ENCODE measurements at places on chromosomes 2 and 18.

DNA sequence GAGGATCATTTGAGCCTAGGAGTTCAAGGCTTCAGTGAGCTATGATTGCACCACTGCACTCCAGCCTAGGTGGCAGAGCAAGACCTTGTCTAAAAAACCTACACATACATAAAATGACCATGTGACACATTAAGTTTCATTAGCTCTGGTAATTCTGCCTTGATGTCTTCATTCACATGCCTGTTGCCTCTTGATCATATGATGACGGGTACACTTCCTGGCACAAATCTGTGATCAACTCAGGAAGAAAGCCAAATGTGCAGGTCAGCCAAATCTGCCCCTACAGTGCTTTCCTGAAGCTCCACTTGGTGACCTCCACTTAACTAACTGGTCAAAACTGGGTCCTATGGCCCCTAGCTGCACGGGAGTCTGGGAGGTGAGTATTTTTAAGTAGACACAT lies 54.4 kb upstream of the B3GNT7 start:
- no peak for DNase-seq

DNA sequence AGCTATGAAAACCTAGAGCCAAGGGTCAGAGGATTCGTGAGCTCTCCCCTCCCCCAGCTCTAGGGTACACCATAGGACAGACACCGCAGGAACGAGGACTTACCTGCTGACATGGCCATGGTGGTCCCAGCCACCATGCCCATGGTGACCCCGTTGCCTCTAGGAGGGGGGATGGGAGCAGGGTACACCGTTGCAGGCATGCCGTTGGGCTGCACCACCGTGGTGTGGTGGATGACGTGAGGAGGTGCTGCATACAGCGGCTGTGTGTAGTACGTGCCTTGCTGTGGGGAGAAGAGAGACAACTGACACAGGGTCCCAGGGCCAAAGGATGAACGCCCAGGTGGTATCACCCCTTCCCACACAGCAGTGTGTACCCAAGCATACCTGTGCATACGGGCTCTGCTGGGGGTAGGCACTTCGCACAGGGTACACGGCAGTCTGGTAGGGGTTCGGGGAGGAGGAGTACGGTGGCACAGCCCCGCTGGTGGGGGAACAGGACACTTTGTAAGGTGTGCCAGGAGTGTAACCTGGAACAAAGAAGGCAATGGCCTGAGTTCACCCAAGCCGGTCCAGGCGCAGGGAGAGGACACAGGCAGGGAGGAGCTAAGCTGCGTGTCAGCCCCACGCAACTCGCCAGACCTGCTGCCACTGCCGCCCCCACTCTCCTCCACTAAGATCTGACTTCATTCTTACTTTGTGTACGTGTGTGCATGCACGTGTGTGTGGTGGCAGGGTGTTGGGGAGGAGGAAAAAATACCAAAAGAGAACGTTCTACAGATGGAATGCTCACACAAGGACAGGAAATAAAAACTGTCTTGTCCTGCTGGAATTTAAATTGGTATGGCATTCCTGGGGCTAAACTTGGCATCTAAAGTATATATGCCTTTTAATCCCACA lies 37.8 kb downstream of the FAM168B start:
- DNase-seq = no peak

- no peak for DNase-seq
Observed at GRCh38 chr18:76430636-76431035, 64.4 kb downstream of the ZNF516 start.

GRCh38 chr2:119821266-119821665 lies 61.5 kb downstream of the PTPN4 start:
- DNase-seq = no peak

GRCh38 chr2:126908721-126909177 lies 10.1 kb downstream of the TEX51 start:
- no peak for DNase-seq

GRCh38 chr2:53969968-53970723 lies 647 bp downstream of the PSME4 start:
- peak; percentile 51 for DNase-seq

DNA sequence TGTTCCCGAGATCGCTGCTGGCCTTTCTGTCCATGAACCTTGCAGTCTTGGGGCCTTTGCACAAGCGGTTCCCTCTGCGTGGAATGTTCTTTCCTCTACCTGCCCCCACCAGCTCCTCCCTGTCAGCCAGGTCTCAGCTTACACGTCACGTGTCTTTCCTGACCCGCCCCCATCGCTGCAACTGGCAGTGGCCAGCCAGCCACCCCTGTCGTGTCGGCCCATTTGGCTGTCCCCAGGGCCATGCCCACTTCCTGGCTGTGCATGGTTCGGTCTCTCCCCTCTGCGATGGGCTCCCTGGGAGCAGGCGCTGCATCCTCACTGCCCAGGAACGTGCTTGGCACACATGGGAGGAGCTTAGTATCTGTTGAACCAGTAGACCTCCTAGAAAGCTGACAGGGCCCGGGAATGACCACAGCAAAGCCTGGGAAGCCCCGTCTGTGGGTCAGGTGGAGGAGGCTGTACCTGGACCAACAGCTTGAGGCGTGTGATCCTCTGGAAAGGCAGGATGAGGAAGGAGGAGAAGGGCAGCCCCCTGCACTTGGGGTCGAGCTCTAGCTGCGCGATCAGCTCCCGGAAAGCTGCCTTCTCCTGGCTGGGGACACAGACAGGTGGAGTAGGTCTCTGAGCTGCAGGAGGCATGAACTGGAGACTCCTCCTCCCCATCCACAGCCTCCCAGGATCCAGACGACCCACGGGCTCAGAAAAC lies 21.0 kb downstream of the SNORC start:
- DNase-seq = no peak

DNA sequence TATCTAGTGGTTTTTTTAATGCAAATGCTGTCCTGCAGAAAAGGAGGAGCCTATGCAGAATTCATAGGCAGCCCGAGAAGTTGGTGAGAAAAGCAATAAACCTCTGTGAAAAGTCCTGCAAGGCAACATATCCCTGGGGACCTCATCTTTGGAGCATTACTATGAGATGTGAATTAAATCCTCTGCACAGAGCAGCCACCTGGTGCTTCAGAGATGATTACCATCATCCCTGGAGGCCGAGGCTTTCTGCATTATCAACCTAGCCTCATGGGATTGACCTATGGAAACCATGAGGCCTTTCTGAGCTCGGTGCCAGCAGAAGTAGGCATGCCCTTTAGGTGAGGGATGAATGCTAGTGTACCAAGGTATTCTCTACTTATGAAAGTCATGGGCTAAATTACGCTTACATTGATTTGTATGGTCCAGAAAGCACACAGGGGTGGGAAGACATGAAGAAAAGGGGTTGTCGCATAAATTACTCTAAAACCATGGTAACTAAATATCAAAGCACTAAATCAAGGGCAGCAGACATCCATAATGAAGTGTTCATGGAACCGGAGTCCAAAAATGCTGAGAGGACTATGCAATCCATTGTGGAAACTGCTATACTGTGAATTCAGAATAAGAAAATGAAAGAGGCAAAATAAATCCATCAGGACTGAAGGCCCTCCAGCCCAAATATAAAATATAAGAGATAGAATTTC lies 623.5 kb upstream of the DDX18 start:
- DNase-seq = no peak

All from GM20000 (cell line).